GM19239 (cell line): ENCODE measurements at places on chromosomes 2 and 18.

DNA sequence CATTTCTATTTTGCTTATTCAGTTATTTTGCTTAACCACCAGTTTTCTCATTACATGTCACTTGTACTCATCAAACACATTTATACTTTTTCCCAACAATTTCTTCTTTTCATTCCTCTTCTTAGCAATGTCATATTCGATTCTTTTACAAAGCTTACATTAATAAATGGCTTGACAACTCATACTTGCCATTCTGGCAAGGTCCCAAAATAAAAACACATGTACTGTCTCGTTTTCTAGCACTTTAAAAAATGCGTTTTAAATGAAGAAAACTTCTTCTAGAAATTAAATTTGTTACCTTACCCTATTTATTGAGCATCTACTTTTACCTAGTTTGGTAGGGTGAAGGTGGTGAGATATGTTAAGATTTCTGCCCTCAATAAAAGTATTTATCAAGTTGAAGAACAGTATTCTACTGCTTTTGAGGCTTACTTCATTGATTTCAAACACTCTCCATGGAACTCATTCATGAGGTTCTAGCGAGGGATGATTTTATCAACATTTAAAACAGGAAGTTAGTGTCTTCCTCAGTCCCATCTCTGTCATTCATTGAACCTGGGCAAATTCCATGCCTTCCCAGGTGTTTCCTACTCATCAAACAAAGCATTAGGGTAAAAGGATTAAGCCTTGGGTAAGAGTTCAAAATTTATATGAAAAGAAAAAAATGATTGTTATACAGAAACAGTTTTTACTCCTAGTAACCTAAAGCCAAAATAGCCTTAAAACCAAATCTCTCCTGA, 52.6 kb downstream of the CALCRL start:
- no peak for DNase-seq

GRCh38 chr18:6917072-6917471, 187.6 kb downstream of the ARHGAP28 start:
- DNase-seq, result no peak

DNA sequence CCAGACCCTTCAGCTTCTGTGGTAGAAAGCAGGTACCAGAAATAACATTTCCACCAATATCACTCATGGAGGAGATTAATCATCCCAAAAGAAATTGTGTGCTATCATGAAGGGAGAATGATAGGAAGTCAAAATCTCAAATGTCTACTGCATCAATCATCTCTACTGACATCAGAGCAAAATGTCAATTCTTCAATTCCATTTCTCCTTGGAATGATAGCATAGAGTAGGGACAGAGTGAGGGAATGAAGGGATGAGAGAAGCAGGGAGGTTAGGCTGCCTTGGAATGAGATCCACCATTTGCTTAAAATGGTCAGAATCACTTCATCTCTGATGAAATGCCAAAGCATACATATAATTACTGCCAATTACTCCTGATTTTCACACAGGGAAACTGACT, 371.8 kb upstream of the ACVR2A start:
- DNase-seq, result no peak

GRCh38 chr18:64318547-64318946, 169.7 kb upstream of the LINC00305 start:
- no peak for DNase-seq

DNA sequence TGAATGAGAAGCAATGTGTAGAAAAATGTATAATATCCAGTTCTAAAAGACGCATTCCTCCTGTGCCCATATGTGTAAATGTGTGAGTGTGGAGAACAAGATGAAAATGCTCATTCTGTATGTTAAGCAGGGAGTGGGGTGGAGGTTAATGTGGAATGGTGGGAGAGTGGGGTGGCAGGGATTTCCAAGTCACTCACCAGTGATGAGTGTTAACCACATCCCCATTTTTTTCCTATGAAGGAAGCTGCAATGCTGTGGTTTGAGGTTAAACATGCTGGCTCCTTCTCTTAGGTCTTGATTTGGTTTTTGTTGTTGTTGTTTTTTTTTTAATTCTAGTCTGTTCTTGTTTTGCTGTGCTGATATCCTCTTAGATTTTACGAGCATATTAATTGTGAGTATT, 169.4 kb downstream of the NEDD4L start:
- DNase-seq, result no peak
